Type B pancreatic cell (in vitro differentiated cells): ENCODE measurements at places on chromosomes 3 and 15. TPM values are rescaled to one million over a fixed set of nuclear protein-coding genes. Genes with fewer than 3 reads are reported as not detected.

- H3K27ac ChIP-seq, result no peak overlapping the region
- DNase-seq, result no peak
- no peak overlapping the region for H3K4me3 ChIP-seq
Measured at GRCh38 chr3:33075995-33076394, 21.0 kb downstream of the GLB1 start.

GRCh38 chr3:144744473-144744872, 772.9 kb downstream of the DIPK2A start:
- no peaks in the 10 kb centered on the region for H3K36me3 ChIP-seq
- H3K4me3 ChIP-seq, result no peak overlapping the region
- H3K27me3 ChIP-seq, result no peaks in the 10 kb centered on the region

- no peak overlapping the region for H3K4me3 ChIP-seq
- H3K27me3 ChIP-seq, result no peaks in the 10 kb centered on the region
- no peak for DNase-seq
- H3K27ac ChIP-seq, result no peak overlapping the region
- H3K36me3 ChIP-seq, result peaks cover 5% of the 10 kb centered on the region
Measured at GRCh38 chr15:33169625-33170024, 24.9 kb downstream of the FMN1 start.

- peak; percentile 76 for DNase-seq
- H3K27ac ChIP-seq, result peak overlapping the region; percentile 97
- H3K4me3 ChIP-seq, result peak overlapping the region; percentile 59
- H3K4me1 ChIP-seq, result peaks cover 74% of the 10 kb centered on the region
- H3K36me3 ChIP-seq, result no peaks in the 10 kb centered on the region
Measured at GRCh38 chr3:193780810-193781478, 187.9 kb downstream of the OPA1 start.

DNA sequence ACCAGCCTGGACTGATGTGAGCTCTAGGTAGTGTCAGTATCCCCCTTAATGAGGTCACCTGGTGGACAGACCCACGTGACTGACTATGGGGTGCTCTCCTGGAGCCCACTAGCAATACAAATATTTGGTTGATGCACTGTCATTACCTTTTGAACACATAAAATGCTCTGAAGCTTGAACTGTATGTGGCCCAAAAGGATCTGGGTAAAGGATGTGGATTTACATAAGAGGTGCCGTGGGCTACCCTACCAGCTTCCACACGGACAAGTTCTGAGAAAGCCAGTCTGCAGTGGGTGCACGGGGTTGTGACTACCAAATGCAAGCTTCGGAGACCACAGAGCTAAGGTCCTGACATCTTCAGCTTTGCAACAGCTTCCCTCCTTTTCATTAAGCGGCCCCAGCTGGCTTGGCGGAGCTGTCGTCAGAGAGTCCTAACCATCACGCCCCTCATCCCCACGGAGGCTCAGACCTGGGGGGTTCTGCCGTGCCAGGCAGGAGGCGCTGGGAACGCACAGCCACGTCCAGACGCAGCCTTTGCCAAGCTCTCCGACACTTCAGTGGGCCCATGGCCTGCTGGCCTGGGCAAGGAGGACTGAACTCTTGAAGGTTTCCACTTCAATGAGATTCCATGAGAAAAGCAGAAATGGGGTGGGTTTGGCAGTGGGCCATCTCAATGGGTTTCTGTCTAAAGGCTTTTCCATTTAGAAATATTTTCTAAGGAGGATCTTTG, 228.3 kb downstream of the ADAMTS17 start:
- peaks cover 10% of the 10 kb centered on the region for H3K36me3 ChIP-seq
- H3K4me3 ChIP-seq, result no peak overlapping the region
- DNase-seq, result no peak
- no peak overlapping the region for H3K27ac ChIP-seq

DNA sequence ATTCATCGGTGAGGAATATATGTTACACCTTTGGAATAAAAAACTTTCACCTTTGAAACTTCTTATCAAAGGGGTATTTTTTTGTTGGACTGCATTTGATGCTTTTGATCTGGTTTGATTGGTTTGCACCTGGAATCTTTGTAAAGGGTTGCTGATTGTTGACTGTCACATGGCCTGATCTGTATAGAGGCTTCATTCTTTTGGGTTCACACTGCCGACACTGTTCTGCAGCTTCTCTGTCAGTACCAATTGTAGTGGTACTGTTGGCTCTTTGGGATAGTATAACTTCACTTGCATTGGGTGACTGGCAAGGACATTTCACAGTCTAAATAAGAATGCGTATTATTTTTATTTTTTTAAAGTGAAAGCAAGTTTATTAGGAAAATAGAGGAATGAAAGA, 155.7 kb downstream of the DOCK3 start:
- no peak for DNase-seq
- H3K4me1 ChIP-seq, result no peaks in the 10 kb centered on the region
- no peak overlapping the region for H3K4me3 ChIP-seq
- H3K36me3 ChIP-seq, result no peaks in the 10 kb centered on the region
- H3K27ac ChIP-seq, result no peak overlapping the region
- no peaks in the 10 kb centered on the region for H3K27me3 ChIP-seq

GRCh38 chr3:197528190-197528589, 27.6 kb downstream of the BDH1 start:
- peaks cover 4% of the 10 kb centered on the region for H3K4me1 ChIP-seq
- peaks cover 24% of the 10 kb centered on the region for H3K36me3 ChIP-seq
- peak overlapping the region; percentile 66 for H3K27ac ChIP-seq
- H3K27me3 ChIP-seq, result no peaks in the 10 kb centered on the region
- DNase-seq, result no peak

GRCh38 chr3:14440531-14441239, 38.3 kb downstream of the SLC6A6 start:
- no peaks in the 10 kb centered on the region for H3K27me3 ChIP-seq
- DNase-seq, result no peak
- no peak overlapping the region for H3K4me3 ChIP-seq
- H3K27ac ChIP-seq, result peak overlapping the region; percentile 70

DNA sequence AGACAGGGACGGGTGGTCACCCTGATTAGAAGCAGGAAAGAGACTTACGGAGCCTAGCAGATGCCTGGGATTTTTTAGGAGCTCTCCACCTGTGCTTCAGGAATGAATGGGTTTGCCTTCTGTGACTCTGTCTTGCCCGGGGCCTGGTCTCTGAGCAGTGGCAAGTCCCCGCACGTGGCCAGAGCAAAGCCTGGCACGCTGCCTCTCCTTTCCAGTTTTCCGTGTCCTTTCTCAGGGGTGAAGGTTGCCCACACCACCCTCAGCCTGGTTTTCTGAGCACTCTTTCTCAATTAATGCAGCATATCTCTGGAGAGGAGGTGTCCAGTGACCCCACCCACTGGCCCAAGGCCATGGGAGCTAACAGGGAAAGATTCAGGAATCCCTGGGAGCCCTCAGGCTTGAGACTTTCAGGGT, 14.5 kb upstream of the CHST14 start:
- no peak overlapping the region for H3K27ac ChIP-seq
- H3K36me3 ChIP-seq, result no peaks in the 10 kb centered on the region
- H3K4me3 ChIP-seq, result no peak overlapping the region
- H3K4me1 ChIP-seq, result peaks cover 33% of the 10 kb centered on the region
- DNase-seq, result no peak

DNA sequence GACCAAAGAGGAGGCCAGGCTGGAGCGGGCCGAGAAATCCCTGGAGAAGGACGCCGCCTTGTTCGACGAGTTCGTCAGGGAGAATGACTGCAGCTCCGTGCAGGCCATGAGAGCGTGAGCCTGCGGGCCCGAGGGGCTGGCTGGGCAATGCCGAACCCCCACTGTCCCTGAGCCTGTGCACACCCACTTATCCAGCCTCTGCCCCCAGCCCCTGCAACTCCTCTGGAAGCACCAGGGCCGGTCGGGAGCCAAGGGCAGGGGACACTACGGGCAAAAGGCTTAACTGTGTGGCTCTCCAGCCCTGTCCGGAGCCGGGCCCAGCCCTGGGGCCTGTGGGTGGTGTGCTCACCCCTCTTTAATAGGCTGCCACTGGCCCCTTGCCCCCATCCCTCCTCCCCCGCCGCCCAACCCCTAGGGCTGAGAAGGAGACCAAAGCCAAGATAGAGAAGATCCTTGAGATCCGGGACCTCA, 24.0 kb downstream of the CFAP100 start:
- H3K27ac ChIP-seq, result no peak overlapping the region
- no peak for DNase-seq
- peaks cover 9% of the 10 kb centered on the region for H3K4me1 ChIP-seq
- no peaks in the 10 kb centered on the region for H3K27me3 ChIP-seq
- H3K36me3 ChIP-seq, result no peaks in the 10 kb centered on the region

The CCR3 gene
- 0.14 TPM in 1 of 2 replicates, not detected in the other for total RNA-seq

The CACNA1D gene
- 10.1 and 17.4 TPM in 2 replicates for total RNA-seq
